Gastroesophageal sphincter (tissue), 4 donors: ENCODE measurements at places on chromosomes 2 and 18.

DNA sequence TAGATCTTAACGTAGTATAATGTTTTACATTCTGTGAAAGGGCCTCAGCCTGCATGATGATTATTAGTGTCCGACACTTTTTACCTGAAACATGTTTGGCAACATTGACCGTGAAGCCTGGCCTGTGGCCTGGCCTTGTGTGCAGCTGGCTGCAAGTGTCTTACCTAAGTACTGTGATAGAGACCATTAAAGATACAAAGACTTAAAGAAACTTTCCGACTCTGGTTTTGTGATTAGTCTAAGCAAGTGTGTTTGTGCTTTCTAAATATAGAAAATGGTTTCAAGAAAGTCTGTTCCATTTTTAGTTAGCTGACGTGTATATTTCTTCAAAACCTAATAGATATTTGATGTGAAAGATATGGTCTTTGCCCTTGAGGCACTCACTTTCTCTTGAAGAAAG is 601.8 kb downstream of the LRP1B start:
- no peak for ATAC-seq

- no peak for ATAC-seq
These were observed 85.8 kb upstream of the HPCAL1 start for GRCh38 chr2:10216677-10217488.

GRCh38 chr2:9311488-9311887 is 104.9 kb downstream of the ASAP2 start:
- peak; percentile 75 for ATAC-seq

DNA sequence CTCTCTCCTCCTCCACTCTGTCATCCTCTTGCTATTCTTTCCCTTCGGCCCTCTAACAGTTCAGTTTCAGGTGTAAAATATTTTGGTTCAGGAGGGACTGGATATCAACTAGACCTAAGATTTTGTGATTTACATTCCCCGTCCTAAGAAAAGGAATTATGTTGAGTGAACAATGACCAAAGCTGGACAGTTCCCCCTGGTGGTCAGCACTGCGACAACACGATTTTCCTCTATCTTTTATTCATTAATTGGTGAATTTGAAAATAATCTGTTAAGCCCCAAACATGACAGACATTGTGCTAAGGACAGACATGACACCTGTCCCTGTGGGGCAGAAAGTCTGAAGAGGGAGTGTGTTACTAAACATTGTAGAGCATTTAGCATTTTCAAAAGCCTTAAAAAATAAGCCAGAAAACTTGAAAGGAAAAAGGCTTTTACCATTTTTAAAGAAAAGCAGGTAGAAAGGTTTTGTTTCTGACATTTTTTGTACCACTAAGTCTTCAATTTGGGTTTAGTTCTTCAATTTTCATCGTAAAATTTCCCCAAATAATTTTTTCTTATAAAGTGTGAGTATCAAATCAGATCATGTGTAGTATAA is 28.4 kb upstream of the GTF2A1L start:
- ATAC-seq, result no peak

GRCh38 chr2:133937669-133938068 is 316.2 kb upstream of the MGAT5 start:
- no peak for ATAC-seq

DNA sequence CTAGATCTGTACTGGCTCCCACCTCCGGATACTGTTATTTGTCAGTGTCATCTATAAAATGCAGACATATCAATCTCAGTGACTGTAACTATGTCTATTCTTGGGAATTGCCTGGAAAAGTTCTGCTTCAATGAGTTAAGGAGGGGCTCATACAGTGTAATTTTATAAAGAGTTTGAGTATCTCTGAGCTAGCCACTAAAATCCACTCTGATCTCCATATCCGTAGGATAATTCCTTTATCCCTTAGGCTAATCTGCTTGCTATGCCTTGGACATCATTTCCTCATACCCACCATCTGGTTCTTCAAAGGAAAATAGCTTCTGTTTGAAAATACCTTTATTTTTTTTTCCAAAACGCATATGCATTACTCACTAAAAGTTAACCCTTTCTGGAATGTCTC is 863.2 kb downstream of the SUCLG1 start:
- no peak for ATAC-seq
